ENCODE measurements at places on chromosomes 5 and 9. TPM values are rescaled to one million over a fixed set of nuclear protein-coding genes. Genes with fewer than 3 reads are reported as not detected.

GRCh38 chr5:30392897-30393296, 800.6 kb upstream of the CDH6 start:
- peak; percentile 18 for DNase-seq

SECISBP2 gene
- 15.7 TPM for total RNA-seq

SYNPO gene
- 8.4 TPM for total RNA-seq

FOXD4L5 gene
- total RNA-seq: 0.04 TPM

DNA sequence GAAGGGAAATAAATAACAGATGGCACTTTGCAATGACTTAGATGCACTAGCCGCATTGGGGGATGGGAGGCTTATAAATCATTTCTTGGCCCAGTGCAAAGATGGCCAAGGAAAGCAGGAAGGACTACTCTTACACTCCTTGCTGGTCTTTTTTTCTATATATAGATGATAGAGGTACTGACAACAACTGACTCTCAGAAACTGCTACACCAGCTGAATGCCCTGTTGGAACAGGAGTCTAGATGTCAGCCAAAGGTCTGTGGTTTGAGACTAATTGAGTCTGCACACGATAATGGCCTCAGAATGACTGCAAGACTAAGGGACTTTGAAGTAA, 1.7 kb downstream of the CCNG1 start:
- peak; percentile 24 for DNase-seq

DNA sequence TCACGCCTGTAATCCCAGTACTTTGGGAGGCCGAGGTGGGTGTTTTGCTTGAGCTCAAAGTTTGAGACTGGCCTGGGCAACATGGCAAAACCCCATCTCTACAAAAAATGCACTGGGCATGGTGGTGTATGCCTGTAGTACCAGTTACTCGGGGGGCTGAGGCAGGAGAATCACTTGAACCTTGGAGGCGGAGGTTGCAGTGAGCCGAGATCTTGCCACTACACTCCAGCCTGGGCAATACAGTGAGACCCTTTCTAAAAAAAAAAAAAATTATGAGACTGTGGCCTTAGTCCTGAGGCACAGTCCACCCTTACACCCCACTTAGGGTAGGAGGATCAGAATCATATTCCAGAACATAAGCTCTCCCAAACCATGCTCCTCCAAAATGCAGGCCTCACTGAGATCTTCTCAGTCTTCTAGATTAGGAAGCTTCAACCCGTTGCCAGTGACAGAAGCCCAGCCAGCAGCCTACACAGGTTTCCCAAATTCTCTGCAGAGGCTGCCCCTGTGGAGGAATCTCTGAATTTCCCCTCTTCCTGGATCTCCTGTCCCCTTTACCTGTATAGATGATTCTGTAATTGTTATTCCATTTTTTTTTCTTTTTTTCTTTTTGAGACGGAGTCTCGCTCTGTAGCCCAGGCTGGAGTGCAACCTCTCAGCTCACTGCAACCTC, 77.3 kb downstream of the BASP1 start:
- no peak for DNase-seq

BTNL3 gene
- not detected for total RNA-seq

DNA sequence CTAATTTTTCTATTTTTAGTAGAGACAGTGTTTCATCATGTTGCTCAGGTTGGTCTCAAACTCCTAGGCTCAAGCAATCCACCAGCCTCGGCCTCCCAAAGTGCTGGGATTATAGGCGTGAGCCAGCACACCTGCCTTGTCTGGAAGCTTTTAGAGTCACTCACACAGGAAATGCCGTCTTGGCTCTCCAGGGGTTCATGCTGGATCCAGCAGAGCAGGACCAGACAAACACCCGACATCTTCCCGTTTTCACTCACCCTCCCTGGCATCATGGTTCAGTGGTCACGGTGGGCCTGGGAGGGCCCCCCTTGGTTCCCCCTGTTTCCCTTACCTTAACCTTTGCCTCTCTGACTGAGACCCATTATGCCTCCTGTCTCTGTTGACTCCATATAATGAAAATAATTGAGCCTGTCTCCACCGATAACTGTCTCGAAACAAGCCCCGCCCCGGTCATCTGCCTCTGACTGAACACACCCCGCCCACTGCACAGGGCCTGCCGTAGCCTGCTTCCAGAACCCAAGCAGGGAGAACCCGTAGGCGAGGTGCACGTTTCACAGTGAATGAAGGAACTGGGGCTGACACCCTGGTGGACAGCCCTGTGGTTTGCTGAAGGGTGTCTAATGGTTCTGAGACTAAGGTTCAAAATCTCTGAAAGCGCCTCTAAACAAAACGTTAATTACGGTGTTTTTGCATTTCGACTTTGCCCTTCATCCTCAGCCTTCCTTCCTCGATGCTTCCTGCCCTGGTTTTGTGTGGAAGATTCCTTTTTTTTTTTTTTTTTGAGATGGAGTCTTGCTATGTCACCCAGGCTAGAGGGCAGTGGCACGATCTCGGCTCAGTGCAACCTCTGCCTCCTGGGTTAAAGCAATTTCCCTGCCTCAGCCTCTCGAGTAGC, 39.7 kb upstream of the SPRY4 start:
- DNase-seq: no peak
